Lung microvascular endothelial cell (primary cell): ENCODE measurements at places on chromosomes 5 and 9.

DNA sequence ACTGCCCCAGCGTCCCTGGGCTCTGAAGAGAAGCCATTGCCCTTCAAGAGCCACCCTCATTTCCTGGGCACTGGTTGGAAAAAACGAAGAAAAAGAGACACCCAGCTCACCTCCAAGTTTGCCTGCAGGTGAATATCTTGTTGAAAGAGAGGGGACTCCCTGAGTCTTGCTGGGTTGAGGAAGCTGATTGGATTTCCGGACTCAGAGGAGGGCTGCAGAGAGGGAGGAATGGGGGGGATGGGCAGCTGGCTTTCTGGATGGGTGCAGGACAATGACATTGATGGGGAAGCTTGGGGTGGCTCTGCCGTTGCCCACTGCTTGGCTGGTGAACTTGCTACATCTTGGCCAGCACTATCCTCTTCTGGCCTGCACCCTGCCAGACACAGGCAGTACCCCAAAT, 31.0 kb upstream of the IER5L start:
- no peak for DNase-seq

- no peak for DNase-seq
Observed at GRCh38 chr9:17631396-17631795, 52.5 kb downstream of the SH3GL2 start.

DNA sequence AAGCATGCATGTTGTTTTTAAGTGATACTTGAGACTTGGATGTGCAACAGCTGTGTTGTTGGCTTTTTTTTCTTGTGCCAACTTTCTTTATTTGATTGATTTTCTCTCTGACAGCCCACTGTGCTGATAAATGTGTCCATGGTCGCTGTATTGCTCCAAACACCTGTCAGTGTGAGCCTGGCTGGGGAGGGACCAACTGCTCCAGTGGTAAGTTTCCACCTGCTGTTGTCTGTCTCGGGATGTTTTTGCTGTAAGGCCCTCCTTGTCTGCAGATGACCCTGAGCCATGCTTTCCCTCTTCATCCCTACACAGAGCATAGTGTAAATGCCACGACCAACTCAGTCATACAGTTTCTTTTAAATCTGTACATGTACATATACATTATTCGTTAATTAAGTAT, 79.2 kb downstream of the MEGF10 start:
- no peak for DNase-seq

DNA sequence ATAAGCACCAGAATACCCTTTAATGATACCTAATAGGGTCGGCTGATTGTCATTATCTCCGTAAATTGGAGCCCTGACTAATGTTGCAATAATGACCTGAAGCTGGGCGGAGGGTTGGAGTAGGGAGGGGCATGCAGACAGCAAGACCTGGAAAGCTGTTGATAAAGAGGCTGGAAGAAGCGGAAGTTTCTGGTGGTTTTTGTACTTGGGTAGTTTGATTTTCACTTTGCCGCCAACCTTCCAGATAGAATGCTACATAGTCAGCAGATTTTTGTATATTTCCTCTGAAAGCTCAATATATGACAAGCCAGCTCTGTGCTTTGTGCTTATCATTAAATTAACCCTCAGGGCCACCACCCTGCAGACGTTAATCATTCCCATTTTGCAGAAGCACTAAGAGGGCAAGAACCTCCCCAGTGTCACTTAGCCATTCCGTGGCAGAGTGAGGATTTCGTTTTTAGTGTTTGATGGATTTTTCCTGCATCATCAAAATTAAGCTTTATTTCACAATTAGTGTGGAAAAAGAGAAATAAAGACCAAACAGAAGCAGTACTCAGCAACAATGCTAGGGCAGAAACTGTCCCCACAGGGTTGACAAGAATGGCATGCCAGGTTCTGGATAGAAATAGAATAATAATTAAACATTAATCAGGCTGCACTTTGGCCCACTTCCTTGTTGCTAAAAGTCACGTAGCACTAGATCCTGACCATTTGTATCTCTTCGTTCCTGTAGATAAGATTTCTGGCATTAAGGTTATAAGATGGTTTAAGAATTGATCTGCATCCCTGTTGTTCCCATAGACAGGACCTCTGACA, 34.7 kb downstream of the DIRAS2 start:
- DNase-seq: no peak

DNA sequence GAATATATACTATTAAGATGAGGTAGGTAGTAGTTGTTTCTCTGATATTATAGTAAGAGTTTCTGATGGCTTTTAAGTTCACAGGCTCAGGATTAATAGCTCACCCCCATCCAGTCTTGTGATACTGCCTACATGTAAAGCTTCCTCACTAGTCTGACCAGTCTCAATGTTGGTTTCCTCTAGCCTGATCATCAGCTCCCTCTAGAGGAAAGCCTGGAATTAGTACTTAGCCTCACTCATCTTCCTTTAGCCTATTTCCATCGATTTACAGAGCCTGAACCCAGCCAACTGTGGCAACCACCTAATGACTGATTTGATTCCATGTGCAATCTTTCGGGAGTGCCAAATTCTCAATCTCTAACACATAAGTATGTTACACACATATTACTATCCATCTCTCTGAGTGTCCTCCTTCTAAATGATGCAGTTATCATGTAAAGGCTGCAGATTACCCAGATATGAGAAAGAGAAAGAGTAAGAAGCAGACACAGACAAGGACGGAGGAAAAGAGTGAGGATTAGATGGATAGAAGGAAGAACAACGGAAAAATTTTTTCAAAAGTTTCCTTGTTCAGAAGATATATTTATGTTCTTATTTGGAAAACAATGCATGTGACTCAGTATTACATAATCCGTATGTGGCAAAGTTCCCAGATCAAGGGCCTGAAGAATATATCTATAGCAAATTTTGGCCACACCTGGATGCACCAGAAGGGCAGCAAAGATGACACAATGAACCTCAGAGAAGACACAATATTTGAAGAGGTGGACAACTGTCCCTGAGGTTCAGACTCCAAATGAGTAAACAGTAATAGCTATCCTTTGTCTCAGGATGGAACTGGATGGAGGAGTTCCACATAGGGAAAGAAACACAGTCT, 333.7 kb downstream of the ELAVL2 start:
- no peak for DNase-seq

DNA sequence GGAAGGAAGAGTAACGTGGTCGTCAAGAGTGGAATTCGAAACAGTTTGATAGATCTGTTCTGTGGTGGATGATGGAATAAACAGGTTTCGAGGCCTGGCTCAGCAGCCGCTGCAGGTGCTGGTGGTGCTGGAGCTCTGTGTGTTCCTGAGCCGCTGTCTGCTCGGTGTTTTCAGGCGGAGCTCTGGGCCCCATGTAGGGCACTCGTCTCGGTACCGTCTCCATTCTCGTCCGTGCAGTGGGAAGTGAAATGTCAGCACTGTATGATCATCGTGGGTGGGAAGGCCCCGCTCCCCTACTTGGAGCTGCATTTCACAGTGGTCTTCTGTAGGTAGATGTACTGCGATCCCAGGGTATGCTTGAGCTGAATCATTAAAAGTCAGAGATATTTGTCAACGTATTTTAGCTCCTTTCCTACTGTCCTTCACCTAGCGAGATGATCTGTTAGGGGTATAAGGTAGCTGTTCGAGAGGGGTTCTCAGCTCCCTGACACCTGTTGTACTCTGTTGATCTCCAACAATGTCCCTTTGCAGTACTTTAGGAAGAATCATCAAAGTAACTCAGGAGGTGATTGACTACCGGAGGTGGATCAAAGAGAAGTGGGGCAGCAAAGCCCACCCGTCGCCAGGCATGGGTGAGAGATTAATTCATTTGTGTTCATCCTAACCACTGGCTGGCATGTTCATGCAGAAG, 35.9 kb downstream of the TENT4A start:
- DNase-seq: no peak
